ENCODE measurements at places on chromosomes 5 and 9.

DNA sequence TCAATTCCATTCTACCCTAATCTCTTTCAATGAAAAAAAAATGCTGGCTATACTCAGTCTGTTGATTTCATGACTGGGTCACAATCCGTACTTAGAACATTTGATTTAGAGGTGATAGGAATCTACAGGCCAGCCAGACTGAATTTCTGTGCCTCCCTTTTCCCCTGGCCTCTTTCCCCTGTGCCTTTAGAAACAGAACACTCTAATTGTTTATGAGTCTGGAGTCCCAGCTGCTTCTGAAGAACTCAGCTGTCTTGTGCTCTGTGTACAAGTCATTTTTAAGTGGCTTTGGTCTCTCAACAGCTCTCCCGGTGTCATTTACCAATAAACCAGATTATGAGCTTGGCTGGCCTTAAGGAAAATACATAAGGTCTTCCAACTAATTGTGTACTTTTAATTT, 94.1 kb upstream of the ITGA2 start:
- DNase-seq, result peak; percentile 25

DNA sequence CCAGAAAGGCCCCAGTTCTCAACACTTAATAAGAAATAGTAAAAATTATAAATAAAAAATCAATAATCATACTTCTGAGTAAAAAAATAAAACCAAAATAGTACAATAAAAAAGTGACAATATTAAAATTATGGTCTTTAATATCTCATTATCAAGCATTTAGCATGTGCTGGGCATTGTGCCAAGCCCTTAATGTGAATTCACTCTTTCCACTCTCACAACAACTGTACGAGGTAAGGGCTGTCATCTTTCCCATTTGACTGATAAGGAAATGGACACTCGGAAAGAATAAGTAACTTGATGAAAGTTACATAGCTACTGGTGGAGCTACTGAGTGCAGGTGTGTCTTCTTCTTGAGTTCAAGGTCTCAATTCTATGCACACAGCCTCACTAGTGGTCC, 43.6 kb downstream of the SEC61B start:
- DNase-seq, result peak; percentile 42

DNA sequence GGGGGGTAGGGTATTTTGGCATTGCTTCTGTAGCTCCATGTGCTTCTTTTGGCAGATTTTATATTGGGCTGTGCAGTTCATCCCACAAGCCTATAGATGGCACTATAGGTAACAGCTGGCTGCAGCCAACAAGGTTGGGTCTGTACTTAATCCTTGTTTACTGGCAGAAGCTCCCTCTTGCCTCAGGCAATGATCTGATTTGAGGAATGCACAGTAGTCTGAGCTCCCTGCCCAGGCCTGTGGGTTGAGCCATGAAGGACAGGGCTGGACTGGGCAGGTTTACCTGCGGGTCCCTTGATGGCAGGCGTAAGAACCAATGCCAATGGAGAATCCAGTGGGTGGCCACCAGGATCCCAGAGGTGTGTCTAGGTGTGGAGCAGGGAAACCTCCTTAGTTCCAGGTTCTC, 11.7 kb upstream of the OR1J2 start:
- peak; percentile 14 for DNase-seq

DNA sequence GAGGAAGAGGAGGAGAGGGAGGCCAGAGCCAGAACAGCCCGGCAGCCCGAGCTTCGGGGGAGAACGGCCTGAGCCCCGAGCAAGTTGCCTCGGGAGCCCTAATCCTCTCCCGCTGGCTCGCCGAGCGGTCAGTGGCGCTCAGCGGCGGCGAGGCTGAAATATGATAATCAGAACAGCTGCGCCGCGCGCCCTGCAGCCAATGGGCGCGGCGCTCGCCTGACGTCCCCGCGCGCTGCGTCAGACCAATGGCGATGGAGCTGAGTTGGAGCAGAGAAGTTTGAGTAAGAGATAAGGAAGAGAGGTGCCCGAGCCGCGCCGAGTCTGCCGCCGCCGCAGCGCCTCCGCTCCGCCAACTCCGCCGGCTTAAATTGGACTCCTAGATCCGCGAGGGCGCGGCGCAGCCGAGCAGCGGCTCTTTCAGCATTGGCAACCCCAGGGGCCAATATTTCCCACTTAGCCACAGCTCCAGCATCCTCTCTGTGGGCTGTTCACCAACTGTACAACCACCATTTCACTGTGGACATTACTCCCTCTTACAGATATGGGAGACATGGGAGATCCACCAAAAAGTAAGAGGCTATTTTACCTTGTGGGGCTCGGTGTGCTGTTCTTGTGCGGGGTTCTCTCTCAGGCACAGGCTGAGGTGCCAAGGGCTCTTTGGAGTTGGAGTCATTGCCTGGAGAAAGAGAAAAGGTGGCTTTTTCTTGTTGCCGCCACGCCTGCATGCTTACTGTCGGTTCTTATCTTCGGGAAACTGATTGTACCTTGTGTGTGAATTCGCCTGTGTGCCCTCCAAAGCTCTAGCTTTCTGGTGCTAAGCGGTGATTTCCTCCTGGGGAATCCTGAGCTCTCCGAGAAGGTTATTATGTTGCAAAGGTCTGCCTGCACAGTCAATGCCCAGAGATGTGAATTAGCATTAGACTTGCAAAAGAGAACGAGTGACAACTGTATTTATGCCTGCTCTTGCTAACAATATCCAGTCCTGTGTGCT, at the start of gene ISL1:
Gene ISL1 (plus strand): TSS at position 318 of the 991 bp plus-strand sequence. CDS start 224 bp downstream, at position 542.
- DNase-seq, result peak; percentile 91

DNA sequence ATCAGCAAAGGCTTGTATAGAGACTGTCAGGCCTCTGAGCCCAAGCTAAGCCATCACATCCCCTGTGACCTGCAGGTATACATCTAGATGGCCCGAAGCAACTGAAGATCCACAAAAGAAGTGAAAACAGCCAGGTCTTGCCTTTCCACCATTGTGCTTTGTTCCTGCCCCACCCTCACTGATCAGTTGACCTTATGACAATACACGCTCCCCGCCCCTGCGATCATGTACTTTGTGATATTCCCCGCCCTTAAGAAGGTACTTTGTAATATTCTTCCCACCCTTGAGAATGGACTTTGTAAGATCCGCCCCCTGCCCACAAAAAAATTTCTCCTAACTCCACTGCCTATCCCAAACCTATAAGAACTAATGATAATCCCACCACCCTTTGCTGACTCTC, 18.6 kb upstream of the NPM1 start:
- DNase-seq, result no peak

DNA sequence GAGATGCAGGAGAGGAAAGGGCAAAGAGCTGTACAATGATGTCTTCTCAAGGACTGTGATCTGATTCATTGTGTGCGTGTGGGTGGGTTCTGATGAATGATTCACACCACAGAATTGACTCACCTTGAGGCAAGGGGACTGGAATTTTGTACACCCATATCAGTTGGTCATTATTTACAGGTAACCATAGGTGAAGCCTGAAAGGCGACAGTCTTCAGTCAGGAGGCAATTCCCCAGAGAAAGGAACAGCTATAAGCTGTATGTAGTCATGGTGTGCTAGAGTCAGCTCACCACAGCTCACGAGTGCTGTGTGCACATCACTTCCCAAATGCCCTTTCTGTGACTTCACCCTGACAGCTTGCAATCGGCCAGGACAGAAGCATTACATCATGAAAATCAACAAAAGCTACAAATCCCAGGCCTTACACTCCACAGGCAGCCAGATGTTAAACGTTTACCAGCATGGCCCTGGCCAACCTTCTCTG, 87.6 kb upstream of the RPS23 start:
- DNase-seq, result no peak

DNA sequence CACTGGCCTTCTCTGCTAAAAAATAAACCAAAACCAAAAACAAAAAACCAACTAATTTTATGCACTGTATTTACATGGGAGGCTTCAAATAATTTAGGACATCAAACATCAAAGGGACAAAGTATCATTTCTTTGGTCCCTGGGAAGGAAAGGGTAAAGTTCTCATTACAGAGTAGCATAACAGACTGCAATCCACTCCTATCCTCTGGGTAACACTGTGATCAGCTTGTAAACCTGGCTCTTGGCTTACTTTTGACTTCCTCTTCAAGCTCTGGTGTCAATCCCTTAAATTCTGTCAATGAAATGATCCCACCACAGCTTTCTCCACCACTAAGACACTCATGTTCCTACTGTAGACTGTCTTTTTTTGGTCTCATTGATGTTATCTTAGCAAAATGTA, 69.8 kb upstream of the VCAN start:
- no peak for DNase-seq

GRCh38 chr9:72623156-72623555, 101.7 kb downstream of the TMC1 start:
- no peak for DNase-seq

- DNase-seq, result no peak
These were observed 159.9 kb downstream of the MAN2A1 start for GRCh38 chr5:109849478-109850088.

- DNase-seq, result no peak
These were observed 1.0 kb upstream of the CACFD1 start for GRCh38 chr9:133458643-133459312.

- DNase-seq, result no peak
These were observed 52.6 kb downstream of the LMX1B start for GRCh38 chr9:126666155-126666803.

GRCh38 chr5:158899792-158900191, 199.9 kb downstream of the EBF1 start:
- no peak for DNase-seq

DNA sequence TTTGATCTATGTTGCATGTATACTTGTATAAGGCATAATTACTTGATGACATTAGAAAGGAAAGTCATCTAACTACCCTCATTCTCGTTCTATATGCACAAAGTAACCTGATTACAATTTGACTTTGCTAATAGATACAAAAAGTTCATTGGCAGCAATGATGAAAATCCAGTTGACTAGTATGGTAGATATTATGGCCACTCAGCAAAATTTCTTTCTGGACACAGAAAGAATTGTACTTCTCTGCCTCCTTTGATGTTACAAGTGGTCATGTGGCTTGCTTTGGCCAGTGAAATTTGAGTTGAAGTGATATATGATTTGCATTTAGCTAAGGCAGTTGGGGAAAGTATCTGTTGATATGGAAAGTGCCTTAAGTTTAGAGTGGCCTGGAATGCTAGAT, 723.7 kb upstream of the ARRDC3 start:
- DNase-seq, result no peak

GRCh38 chr9:71725590-71726338, 42.5 kb downstream of the CEMIP2 start:
- no peak for DNase-seq

Data from NCI-H1105 treated with DMSO at 0.1 percent for 48 hours (cell line).